ENCODE measurements at places on chromosomes 5 and 9.

DNA sequence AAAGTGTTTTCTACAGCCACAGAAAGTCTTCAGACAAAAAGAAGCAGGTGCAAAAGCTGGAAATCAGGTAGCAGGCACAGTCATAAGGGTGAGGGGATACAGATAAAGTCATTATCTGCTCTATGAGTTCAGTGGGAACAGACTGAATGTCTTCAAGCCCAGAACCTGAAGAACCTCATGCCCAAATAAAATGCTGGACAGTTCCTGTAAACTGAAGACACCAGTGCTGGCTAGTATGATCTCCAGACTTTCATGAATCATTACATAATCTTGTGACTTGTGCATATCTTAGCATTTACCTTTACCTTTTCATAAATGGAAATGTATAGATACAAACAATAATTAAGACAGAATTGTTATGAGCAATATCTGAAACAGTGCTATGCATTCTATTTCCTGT, 728.7 kb downstream of the DNAH5 start:
- no peak for DNase-seq

DNA sequence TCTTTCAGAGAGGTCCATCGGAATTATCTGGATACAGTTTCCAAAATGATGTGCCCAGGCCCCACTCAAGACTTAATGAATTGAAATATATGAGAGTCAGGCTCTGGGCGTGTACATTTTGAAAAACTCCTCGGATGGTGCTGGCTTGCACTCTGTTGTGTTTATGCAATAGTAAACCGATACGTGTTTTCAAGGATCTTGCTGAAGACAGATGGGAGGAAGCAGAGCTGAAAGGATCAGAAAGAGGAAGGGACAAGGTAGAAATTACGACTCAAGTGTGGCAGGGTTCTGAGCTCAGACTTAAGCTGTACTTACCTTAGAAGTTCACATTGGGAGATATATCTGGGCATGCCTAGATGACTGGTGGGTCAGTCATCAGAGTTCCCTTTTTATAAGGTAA, 13.7 kb upstream of the STOM start:
- no peak for DNase-seq

GRCh38 chr5:42924686-42925085, 113.0 kb upstream of the SELENOP start:
- no peak for DNase-seq

DNA sequence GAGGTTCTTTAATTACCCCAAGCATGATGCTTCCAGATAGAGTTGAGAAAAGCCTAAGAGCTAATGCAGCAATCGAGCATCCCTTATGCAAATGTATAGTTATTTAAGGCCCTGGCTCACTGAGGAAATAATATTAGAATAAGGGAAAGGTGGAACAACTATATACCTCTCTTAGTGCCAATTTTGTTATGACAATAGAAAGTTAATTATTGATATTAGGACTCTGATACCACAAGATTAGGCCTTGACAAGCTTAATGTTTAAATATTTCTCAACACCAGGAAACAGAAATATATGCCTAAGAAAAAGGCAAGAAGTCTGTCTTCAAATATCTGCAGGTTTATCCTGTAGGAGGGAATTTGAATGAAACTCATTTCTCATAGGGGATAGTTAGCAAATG, 371.0 kb downstream of the PRELID2 start:
- DNase-seq: no peak

- no peak for DNase-seq
Observed at GRCh38 chr9:38686933-38687332, 33.0 kb downstream of the FAM240B start.

DNA sequence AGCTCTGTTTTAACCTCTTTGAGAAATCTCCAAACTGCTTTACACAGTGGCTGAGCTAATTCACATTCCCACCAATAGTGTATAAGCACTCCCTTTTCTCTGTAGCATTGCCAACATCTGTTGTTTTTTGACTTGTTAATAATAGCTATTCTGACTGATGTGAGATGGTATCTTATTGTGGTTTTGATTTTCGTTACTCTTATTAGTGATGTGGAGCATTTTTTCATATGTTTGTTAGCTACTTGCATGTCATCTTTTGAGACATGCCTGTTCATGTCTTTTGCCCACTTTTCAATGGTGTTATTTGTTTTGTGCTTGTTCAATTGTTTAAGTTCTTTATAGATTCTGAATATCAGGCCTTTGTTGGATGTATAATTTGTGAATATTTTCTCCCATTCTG, 225.2 kb upstream of the TRPC7 start:
- DNase-seq: no peak

- DNase-seq: no peak
Observed at GRCh38 chr9:20606652-20607051, 15.6 kb downstream of the MLLT3 start.

GRCh38 chr5:179342577-179342976, 2.7 kb downstream of the ADAMTS2 start:
- DNase-seq: peak; percentile 79

DNA sequence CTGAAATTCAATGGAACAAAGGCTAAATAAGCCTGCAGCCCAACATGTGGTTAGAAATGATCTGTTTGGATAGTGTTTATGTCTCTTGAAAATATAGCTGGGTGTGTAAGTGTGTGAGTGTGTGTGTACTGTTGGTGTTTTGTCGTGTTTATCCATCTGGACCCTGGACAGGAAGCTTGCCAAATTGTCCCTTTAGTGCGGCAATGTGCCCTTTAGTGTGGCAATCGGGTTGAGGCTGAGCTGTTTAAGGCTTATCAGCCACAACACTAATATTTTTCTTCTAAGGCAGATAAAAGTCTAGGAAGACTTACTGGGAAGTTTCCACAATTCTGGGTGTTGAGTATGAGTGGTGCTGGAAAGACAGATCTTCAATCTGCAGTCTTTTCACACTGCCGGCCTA, 180.2 kb downstream of the YTHDC2 start:
- DNase-seq: no peak

- DNase-seq: no peak
Observed at GRCh38 chr5:96651047-96651446, 11.1 kb upstream of the CAST start.

GRCh38 chr9:132312873-132313272, 41.9 kb downstream of the SETX start:
- DNase-seq: no peak

DNA sequence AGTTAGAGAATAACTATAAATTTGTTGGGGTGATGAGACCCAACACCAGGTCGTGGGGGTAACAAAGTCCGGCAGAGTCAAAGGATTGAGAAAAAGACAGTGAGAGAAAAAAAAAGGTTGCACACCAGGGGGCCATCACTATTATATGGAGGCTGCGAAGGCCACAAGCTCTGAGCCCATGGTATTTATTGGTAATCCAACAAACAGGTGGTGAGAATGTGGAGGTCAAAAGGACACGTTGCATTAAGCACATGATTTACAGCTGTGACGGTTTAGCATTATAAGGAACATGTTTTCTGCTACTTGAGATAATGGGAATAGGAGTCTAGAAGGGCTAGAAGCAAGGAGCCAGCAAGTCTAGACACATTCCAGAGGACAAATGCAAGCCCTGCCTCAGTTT, 2202.2 kb upstream of the C9orf72 start:
- no peak for DNase-seq

DNA sequence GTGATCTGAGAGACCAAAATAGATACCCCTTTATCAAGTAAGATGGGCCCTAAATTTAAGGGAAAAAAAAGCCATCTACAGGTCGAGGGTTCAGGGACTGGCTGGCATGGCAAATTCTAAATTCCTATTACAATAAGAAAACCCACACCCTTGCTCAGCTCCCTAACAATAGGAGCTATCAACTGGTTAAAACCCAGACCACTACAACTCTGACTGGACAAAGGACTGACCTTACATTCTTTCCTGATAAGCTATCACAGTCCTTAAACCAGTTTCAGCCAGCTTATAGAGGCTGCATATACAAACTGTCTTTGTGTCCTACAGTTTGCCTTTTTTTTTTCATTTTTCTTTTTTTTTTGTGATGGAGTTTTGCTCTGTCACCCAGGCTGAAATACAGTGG, 803.6 kb downstream of the NR2F1-AS1 start:
- no peak for DNase-seq

DNA sequence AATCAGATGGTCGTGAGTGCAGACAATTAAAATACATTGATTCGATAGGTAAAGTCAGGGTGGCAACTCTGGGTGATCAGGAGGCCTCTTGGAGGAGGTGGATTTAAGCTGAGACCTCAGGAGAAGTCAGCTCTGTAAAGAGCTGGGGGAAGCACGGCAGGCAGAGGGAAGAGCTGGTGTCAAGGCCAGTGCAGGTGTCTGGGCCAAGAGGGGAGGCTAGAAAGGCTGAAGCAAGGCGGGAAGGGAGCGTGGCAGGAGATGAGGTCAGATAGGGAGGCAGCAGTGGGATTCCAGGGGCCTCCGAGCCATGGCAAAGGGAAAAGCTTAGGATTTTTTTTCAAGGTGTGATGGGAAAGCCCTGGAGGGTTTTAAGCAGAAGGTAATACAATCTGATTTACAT, 178.7 kb downstream of the FSTL4 start:
- DNase-seq: no peak

DNA sequence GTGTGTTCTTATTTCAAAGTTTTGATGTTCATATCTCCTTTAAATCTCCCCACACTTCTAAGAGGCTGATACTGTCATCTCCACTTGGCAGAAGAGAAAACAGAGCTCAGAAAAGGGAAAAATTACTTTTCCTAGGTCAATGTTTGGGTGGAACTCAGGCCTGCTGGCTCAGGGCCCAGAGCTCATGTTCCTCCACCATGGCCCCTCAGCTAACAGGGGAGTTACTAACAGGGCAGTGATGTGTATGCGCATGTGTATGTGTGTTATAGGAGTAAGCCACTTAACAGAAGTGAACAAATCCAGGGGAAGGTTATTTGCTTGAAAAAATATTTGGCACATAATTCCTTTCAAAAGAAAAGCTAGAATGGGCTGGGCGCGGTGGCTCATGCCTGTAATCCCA, 2.5 kb downstream of the C1QTNF2 start:
- no peak for DNase-seq

- no peak for DNase-seq
Observed at GRCh38 chr5:154166901-154167791, 23.4 kb upstream of the GALNT10 start.

DNA sequence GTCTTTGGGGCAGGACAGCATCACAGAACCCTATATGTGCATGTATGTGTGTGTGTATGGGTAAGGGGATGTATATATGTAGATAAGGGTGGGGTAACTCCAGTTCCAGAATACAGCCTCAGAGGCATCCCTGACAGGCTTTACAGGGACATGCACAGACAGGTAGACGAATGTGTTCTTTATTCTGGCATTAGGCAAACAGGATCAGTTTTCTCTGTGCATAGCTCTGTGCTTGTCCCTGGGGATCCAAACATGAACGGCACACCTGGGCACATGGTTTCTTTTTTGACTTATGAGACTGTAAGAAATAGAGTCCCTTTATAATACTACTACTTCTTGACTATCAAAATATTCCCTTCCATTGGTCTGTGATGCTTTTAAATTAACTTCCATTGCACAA, 120.6 kb downstream of the TRIO start:
- no peak for DNase-seq

DNA sequence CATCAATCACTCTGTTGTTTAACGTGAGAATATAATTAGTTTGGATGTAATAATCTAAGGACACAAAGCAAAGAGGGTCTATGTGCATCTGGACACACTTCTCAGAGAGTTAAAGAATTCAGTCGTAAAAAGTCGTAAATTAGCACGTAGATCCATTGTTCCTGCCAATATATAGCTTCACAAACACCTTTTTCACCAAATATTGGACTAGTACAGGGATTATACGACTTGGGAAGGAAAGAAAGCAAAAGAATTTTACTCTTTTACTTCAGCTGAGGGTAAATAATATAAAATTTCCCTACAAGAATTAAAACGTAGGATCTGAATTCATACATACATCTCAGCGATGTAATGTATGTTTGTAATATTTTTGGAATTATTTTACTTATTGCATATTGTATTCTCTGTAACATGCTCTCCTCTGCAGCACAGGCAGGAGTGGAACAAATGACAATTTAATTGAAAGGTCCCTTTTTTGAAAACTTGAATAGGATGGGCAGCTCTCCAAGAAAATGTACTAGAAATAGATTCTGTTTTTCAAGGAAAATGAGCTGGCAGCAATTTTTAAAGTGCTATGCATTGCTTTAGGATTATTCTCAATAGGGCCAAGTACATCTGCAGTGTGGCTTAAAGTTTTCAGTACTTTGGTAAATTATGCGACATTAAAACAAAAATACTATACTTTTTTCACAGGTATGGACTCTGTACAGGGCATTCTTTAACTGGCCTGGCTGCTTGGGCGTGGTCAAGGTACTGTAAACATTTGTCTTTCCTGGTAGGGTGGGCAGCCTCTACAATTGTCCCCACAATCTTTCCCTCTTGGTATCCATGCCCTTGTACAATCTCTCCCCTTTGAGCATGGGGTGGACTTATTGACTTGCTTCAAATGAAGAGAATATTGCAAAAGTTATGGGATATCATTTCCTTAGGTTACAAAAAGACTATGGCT, 39.7 kb upstream of the HSD17B4 start:
- DNase-seq: no peak

DNA sequence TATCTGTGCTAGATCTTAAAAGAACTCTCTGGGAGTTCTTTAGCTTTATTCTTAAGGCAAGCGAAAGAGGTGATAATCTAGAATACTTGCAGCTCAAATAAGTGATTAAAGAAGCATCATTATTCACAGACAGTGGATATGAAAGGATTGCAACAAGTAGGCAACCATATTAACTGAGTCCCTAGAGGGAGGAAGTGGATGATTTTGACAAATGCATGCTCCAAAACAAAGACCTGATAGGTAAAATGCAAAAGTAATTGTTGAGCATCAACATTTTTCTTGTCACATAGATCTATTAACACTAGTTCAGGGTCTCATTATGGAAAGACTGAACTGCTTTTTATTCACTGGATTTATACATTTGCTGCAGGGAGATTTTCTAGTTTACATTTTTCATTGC, 109.1 kb downstream of the EDIL3 start:
- no peak for DNase-seq

DNA sequence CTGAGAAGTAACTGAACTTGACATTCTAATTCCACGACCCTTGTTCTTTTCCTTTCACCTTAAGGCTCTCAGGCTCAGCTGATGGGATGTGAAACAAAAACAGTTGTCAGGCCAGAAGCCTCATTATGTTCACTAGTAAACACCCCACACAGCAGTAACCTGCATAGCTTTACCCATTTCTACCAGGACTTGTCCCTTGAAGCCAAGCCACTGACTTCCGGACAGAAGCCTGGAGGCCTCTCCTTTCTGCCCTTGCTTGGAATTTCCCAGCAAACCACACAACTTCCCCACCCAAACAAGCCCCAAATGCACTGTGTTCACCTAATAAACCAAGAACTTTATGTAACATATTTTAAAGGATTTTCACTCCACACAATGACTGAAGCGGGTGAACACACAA, 19.6 kb downstream of the PRUNE2 start:
- no peak for DNase-seq

All from femur (tissue), 1 donor.